ENCODE measurements at places on chromosomes 5 and 9. TPM values are rescaled to one million over a fixed set of nuclear protein-coding genes. Genes with fewer than 3 reads are reported as not detected.

GRCh38 chr5:95237324-95237723, 47.6 kb downstream of the MCTP1 start:
- DNase-seq, result no peak

- DNase-seq, result no peak
Observed at GRCh38 chr5:150853561-150853960, 7.2 kb downstream of the IRGM start.

DNA sequence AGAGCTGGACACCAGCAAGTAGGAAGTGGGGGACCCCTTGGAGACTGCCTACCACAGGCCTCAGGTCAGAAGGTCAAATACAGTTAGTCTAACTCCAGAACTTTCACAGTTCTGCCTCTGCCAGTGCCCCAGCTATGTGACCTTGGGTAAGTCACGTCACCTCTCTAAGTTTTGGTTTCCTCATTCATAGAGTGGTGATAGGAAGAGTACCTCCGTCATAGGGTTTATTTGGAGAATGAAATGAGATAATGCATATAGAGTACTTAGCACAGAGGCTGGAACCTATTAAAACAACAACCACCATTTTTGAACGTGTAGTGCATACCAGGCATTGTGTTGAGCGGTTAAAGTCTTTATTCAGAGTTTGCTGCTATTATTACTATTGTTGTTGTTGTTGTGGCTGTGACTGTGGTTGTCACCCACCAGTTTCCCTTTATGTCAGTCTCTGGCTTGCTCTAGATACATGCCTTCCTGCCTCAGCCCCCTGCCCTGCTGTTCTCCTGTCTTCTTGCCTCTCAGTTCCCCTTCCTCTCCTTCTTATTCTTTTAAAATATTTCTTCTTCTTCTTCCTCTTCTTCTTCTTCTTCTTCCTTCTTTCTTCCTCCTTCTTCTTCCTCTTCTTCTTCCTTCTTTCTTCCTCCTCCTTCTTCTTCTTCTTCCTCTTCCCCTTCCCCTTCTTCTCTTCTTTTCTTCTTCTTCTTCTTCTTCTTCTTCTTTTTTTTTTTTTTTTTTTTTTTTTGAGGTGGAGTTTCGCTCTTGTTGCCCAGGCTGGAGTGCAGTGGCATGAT, 67.8 kb downstream of the RALGPS1 start:
- no peak for DNase-seq

Gene SPINK6
- polyA plus RNA-seq, result not detected

- no peak for DNase-seq
Observed at GRCh38 chr5:43367909-43368669, 44.1 kb downstream of the CCL28 start.

- DNase-seq, result no peak
Observed at GRCh38 chr9:72749276-72749675, 203.6 kb downstream of the ALDH1A1 start.

Gene WNT8A
- not detected for polyA plus RNA-seq

DNA sequence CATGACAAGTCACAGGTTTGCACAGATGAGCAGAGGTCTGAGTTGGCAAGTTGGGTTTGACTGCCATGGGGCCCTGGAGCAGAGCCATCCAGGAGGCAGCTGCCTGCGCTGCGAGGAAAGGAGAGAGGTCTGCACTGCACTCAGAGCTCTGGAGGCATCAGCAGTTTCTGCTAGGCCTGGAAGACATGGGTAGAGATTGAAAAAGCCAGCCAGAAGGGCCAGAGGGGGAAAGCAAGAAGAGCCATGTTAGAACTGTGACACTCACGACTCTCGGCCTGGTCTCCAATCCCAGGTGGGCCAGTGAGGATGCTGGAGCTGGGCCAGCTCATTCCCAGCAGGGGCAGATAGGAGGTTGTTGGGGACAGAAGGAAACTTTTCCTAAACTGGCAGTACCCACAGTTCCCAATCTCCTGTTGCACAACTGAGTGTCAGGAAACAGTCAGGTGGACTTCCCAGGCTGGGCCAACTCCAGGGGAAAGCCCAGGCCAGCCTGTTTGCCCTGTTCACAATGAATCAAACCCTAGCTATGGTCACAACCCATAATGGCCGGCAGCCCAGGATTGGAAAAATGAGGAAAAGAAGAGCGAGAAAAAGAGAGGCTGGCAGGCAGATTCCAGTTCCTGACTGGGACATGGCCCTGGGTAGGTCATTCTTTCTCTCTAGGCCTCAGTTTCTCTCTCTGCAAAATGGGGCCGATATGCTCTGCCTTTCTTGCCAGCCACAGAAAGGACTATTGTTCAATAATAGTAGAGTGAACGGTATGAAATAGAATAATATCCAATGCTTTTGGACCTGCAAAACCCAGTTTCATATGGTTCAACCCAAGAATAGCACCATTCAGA, 7.8 kb upstream of the ORM1 start:
- no peak for DNase-seq

DNA sequence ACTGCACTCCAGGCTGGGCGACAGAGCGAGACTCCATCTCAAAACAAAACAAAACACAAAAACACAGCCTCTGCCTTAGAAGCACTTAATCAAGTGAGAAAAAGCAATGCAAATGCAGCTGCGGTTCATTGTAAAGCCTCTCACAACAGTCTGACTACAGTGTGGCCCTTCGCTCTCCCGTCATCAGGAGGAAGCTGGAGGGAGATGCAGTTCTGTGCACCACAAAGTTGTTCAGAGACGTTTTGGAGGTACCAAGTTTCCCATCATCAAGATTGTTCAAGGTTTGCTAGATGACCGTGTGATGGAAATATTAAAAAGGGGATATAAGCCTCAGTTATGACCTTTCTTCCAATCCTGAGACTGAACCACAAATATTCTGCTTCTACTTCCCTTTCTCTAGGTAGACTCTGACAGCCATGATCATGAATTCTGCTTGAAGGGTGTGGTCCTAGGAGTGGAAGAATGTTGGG, 40.9 kb downstream of the SEC61B start:
- DNase-seq, result no peak

GRCh38 chr5:179612577-179613459, 10.7 kb downstream of the HNRNPH1 start:
- no peak for DNase-seq

GRCh38 chr5:113036826-113037225, 60.2 kb downstream of the DCP2 start:
- no peak for DNase-seq

GRCh38 chr5:162429142-162429541, 361.6 kb downstream of the GABRG2 start:
- no peak for DNase-seq

- no peak for DNase-seq
Observed at GRCh38 chr9:33164138-33164809, 2.9 kb downstream of the B4GALT1 start.

- no peak for DNase-seq
Observed at GRCh38 chr5:66717455-66718373, 121.5 kb downstream of the MAST4 start.

DNA sequence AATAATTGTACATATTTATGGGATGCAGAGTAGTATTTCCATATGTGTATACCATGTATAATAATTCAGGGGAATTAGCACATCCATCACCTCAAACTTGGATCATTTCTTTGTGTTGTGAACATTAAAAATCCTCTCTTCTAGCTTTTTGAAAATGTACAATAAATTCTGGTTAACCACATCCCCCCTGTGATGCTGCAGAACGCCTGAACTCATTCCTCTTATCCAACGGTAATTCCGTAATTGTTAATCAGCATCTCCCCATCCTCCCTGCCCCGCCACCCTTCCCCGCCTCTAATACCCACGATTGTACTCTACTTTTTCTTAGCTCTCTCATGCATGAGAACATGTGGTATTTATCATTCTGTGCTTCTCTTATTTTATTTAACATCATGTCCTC, 127.7 kb upstream of the ANKRD55 start:
- no peak for DNase-seq

- no peak for DNase-seq
Observed at GRCh38 chr5:74631081-74631953, 9.2 kb downstream of the ENC1 start.

GRCh38 chr9:134396258-134396742, 70.0 kb downstream of the RXRA start:
- no peak for DNase-seq

DNA sequence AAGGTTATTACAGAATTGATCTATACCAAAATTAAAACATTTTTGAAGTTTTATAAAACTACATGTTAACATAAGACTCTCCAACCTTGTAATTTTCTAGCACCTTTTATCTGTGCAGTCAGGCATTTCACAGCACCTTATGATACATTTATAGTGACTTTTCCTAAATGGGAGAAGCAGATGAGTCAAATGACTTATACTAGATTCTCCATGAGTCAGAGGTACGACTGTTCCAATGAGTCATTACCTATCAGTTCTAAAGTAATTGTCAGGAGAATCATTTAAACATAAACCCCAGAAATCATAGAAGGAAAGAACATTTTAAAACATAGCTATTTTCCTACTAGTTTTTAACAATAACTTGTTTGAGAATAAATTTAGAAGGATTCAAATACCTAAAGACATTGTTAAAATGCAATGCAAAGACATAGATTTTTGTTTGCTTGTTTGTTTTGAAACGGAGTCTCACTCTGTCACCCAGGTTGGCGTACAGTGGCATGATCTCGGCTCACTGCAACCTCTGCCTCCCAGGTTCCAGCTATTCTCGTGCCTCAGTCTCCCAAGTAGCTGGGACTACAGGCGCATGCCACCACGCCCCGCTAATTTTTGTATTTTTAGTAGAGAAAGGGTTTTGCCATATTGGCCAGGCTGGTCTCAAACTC, 34.7 kb upstream of the DMXL1 start:
- DNase-seq, result no peak

DNA sequence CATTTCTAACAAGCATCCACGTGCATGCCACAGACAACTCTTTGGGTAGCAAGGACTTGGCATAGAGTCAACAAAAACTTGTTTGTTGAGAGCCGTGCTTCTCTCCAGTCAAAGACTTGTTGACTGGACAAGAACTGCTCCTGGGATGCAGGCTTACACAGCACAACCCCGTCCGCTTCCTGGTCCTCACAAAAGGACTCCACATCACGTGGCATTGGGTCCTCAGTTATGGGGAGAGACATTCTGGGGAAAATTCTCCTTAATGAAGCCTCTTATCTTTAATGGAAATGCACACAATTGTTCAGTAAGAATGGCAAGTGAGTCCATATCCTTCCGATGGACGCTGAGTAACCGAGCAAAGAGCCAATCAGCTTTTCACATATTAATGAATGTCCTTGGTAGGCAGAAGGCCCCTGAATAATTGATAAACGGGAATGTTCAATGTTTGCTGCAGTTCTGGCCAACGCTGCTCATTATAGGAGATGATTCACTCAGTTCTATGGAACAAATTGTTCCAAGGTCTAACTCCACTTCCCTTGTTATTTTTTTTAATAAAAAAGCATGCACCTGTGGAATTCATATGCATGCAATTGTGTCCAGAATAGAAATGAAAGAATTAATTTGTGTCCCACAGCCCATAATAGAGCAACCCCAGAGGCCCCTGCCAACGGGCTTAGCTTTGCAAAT, 97.0 kb upstream of the ZNF366 start:
- DNase-seq, result no peak

- no peak for DNase-seq
Observed at GRCh38 chr5:64147849-64148441, 17.7 kb upstream of the RNF180 start.

DNA sequence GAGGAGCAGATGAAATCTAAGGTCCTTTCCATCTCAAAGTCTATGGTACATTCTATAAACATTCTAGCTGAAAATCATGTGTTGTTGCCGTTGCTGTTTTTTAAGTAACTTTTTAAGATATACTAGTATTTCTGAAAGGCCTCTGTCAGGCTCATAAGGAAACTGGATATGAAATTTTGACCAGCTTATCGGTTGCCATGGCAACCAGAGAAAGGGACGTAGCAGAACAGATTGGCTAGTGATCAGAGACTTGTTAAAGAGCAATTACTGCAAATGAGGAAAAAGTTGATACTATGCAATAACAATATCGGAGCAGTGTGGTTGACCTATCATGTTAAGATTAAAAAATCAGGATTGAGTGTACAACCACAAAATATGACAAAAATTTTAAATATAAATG, 57.0 kb upstream of the RNF180 start:
- DNase-seq, result no peak

GRCh38 chr5:158648631-158649030, 451.1 kb downstream of the EBF1 start:
- no peak for DNase-seq

Gene SDHA
- 106 TPM for polyA plus RNA-seq

DNA sequence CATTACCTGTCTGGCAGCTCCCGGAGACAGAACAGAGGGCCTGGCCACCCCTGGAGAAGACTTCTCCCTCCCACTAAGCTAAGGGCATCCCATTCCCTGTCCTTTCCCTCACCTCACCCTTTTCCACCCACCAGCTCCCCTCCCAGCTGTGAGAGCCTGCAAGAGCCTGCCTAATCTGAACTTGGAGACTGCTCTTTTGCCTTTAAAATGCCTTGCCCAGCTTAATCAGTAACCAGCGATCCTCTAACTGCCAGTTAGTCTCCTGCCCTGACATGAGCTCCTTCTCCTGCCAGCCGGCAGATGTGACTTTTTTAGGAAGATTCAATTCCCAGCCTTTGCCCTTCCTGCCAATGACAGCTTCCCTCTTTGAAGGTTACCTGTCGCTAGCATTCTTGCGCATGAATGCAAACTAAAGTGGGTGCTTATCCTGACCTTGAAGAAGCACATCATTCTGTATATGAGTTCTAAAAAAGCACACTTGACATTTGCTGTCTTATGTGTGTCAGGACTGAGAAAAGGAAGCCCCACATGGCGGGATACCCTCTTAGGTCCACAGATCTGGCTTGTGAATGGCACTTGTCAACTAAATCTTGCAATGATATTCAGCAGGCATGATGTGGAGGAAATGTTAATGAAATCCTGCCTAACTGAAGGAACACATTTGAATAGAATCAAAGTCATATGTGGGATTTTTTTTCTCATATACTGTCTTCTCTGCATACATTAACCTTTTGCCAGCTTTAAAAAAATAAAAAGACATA, 411.2 kb upstream of the SLC30A5 start:
- no peak for DNase-seq

Gene TTC23L
- polyA plus RNA-seq, result 0.37 TPM

- DNase-seq, result no peak
Observed at GRCh38 chr9:127555840-127556820, 55.9 kb upstream of the STXBP1 start.

DNA sequence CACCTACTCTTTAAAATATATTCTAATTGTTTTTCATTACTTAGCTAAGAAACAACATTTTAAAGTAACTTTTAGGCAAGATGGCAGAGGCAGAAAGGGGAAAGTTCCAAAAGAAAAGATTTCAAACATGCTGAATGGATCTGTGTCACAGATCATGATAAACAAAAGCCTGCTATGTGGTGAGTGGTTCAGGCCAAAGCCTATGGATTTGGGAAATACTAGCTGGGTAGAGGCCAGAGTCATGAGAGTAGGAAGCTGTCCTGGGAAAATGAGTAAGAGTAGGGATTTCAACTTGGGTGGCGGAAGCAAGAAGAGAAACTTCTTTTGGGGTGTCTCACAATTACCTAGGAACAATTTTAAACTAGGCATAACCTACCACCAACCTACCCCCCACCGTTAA, 68.7 kb upstream of the GRHPR start:
- DNase-seq, result no peak

GRCh38 chr9:1837453-1838084, 177.6 kb upstream of the SMARCA2 start:
- no peak for DNase-seq

Gene LHX3
- polyA plus RNA-seq, result not detected

Gene ADRB2
- 1.6 TPM for polyA plus RNA-seq

Measured in urinary bladder (tissue), 4 donors.